Dermis blood vessel endothelial cell (primary cell): ENCODE measurements at places on chromosomes 5 and 9. TPM values are rescaled to one million over a fixed set of nuclear protein-coding genes. Genes with fewer than 3 reads are reported as not detected.

The FOXD4L4 gene
- 0.09 and 0.17 TPM in 2 replicates for total RNA-seq

The BTNL3 gene
- total RNA-seq, result not detected in 2 replicates

The LHX3 gene
- total RNA-seq, result not detected in 2 replicates

The GLRA1 gene
- not detected in 2 replicates for total RNA-seq

The LMX1B gene
- not detected in 2 replicates for total RNA-seq

The MEF2C gene
- 132 and 169 TPM in 2 replicates for total RNA-seq

The ZNF169 gene
- 4.3 and 6.3 TPM in 2 replicates for total RNA-seq

- no peak for DNase-seq
Observed at GRCh38 chr5:30607301-30607894, 586.1 kb upstream of the CDH6 start.

DNA sequence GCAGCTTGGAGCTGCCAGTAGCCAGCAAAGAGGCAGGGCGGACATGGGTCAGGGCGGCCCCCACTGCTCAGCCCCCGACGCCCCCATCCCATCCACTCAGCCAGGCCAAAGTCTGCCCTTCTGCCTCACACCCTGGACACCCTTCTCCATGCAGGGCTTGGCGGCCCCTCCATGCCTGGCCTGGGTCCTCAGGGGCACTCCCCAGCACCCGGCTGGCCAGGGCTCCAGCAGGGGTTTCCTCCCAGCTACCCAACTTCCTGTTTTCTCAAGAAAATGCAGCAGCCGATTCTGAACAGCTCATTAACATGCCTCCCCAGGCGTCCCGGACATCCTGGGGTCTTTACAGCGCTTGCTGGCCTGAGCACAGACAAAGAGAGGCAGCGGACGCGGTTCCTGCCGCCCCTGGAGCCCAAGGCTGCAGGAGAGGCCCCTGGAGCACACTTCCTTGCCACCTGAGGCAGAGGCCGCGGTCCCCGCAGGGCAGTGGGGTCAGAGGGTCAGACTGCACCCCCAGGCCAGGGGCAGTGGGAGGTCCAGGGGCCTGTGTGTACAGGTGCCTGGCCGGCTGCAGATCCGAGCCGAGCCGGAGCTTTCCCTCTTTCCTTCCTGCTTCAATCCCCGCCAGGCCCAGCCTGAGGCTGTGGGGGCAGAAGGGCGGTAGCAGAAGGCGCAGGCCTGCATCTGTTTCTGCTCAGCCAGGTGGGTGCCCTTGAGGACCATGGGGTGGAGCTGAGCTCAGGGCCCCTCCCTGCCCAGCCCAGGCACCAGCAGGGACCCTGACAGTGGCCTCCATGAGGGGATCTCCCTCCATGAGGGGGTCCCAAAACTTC lies 18.7 kb upstream of the NRARP start:
- DNase-seq, result peak; percentile 95

DNA sequence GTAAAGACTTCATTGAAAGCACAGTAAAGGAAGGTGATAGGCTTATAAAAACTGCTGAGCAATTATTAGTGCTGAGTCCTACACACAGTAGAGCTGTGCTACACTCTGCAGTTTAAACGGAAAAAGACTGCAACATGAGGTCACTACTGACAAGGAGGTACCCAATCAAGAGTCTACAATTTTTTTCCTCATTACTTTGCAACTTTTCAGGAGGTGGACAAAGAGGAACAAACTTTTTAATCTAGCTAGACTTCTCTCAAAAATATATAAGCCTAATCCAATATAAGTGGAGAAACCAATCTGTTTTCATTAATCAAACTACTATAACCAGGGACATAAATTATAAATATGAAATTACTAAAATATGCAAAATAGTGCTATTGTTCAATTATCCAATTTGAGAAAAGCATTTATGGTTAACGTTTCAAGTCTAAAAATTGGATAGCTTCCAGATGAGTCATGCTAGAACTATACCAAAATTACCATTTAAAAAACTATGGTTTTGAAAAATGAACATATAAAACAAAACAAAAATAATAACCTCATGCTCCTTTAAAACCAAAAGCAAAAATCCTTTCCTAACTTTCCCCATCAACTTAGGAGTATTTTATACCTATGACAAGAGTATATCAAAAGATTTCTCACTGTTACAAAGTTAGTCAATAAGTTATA lies 37.7 kb downstream of the FAM13B start:
- DNase-seq, result peak; percentile 76

DNA sequence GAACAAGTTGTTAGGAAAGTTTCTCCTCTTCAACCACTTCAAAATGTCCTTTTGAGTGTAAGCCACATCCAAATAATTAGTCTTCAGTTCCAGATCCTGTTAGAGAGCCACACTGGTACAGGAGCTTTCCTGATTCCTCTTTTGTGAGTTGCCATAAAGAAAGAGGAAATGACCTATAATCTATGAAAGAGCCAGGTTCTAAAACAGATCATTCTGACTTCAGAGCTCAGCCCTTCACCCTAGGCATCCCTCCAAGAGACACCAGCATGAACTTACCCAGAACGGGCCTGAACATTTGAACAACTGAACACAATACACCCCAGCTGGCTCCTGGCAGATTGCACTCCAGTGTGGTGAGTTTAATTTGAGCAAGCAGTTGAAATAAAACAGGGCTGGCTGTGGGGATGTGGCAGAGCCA lies 25.7 kb downstream of the SLC1A1 start:
- peak; percentile 36 for DNase-seq

- peak; percentile 87 for DNase-seq
Observed at GRCh38 chr9:93133681-93134014, 403 bp downstream of the NINJ1 start.

- no peak for DNase-seq
Observed at GRCh38 chr5:14465776-14466175, 115.8 kb upstream of the OTULINL start.

DNA sequence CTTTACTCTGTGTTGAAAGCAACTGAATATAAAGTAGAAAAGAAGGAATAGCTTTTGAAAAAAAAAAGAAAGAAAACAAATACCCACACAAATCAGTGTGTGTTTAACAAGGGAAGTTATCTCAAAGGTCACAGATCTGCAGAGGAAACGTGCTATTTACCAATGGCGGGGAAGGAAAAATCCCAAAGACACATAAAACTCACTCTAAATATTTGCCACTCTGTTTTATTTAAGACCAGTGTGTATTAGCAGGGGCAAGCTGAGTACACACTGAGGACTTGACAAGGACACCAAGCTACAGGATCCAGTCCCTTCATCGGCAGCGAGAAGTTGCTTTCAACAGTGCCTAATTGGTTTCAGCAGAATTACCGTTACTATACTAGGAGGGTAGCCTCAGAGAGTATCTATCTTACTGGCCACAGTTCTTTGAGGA lies 252.5 kb downstream of the DEPDC1B start:
- no peak for DNase-seq

- DNase-seq, result no peak
Observed at GRCh38 chr5:9480499-9480898, 65.4 kb downstream of the SEMA5A start.

GRCh38 chr5:93208141-93208751 lies 372.8 kb downstream of the NR2F1-AS1 start:
- DNase-seq, result no peak

DNA sequence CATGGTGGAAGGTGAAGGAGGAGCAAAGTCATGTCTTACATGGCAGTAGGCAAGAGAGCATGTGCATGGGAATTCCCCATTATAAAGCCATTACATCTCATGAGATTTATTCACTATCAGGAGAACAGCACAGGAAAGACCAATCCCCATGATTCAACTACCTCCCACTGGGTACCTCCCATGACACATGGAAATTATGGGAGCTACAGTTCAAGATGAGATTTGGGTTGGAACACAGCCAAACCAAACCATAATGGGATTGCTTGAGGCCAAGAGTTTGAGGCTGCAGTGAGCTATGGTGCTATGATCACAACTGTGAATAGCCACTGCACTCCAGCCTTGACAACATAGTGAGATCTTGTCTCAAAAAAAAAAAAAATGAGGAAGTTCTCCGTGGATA lies 581.8 kb downstream of the TAF11L14 start:
- DNase-seq, result no peak

- DNase-seq, result no peak
Observed at GRCh38 chr9:75956161-75956560, 65.7 kb downstream of the PCSK5 start.

GRCh38 chr5:91189480-91190313 lies 193.4 kb downstream of the ARRDC3 start:
- DNase-seq, result peak; percentile 75

DNA sequence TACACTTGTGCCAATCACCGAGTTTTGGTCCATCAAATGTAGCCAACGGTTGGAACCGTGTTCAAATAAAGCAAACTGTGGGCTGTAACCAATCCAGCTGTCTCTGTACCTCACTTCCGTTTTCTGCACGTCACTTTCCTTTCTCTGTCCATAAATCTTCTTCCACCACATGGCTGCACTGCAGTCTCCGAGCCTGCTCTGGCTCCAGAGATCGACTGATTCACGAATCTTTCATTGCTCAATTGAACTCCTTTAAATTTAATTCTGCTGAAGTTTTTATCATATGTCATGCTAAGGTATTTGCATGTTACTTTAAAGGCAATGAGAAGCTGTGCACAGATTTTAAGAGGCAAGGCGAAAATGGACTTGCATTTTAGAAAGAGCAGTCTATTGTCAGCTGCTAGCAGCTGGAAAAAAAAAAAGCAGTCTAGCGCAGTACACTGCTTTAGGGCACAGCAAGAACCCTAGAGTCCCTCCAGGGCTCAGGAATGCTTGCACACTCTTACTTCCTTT lies 13.2 kb downstream of the TTC39B start:
- DNase-seq, result no peak

DNA sequence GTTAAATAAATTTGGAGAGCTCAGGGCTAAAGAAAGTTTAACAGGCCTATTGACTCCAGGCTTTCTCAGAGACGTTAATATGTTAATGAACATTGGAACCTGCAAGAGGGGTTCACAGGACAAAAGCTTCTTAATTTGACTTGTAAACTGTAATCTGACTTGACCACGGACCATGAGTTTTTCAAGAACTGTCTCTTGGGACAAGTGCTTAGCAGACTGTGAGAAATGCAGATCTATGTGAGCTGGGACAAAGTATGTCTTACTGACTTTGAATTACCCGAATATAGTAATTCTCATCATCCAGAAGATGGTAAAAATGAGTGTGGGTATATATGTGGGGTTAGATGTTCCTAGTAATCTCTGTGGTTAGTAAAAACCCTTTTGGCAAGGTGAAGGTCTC lies 186.6 kb downstream of the ATP10B start:
- DNase-seq, result no peak

GRCh38 chr5:2748861-2749513 lies 2.5 kb downstream of the IRX2 start:
- no peak for DNase-seq

GRCh38 chr5:135139381-135140134 lies 105.5 kb upstream of the PITX1 start:
- DNase-seq, result no peak

DNA sequence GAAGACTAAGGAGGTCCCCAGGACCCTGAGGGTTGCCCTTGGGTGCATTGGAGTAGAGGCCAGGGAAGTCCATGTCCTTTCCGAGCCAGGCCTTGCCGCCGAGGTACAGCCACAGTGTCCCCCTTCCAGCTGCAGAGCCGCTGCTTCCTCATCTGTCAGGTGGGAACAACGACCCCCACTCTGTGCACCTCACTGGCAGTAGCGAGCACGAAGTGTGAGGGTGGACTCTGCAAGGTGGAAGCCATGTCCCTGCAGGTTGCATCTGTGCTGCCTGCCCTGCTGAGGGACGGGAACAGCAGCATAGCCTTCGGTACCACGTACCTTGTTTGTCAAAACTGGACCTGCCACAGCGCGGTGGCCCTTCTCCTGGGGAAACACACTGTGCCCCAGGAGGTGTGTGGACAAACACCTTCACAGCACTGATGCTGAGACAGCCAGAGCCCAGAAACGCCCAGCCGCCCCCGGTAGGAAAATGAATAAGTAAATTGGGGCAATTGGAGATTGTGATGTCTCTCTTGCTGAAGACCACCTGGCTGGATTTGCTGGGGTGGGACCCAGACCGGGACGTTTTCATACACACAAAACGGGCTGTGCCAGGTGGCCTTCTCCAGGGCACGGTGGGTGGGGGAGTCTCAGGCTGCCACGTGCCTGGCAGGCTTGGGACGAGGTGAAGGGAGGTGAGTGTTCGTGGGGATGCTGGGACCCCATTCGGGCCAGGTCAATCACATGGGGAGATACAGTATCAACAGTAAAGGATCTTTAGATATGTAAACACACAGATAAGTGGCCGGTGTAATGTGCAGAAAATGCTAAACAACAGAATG lies 157.3 kb downstream of the RXRA start:
- no peak for DNase-seq
